ENCODE measurements at places on chromosomes 1 and 21. TPM values are rescaled to one million over a fixed set of nuclear protein-coding genes. Genes with fewer than 3 reads are reported as not detected.
A peak's percentile ranks its signal among the peaks of the same experiment; 100 is the strongest.

GRCh38 chr1:157073944-157074685 is 25.5 kb downstream of the ETV3L start:
- peak; percentile 77 for DNase-seq

AK5 gene
- not detected for total RNA-seq

KAZN gene
- total RNA-seq: 11.5 TPM

CIART gene
- 7.5 TPM for total RNA-seq

GRCh38 chr21:38850277-38850951 is 44.7 kb downstream of the ETS2 start:
- no peak for DNase-seq

SERINC2 gene
- total RNA-seq: 44.0 TPM

- DNase-seq: no peak
Measured at GRCh38 chr1:212749821-212750535, 41.6 kb downstream of the NSL1 start.

DNA sequence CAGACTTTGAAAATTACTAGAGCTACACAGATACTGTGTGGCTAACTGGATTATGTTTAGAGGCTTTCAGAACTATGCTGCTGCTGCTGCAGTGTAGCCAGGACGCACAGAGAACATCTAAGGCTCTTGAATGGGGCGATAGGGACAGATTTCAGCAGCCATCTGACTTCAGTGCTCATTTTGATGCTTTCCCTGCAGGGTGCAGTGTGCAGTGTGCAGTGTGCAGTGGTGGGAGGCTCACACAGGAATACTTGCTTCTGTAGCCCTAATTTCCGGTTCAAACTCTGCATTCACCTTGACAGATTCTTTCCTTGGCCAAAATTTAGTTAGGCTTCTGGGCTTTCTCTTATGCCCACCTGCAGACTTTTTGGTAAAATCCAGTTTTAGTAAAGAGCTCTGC is 7.7 kb downstream of the METTL18 start:
- DNase-seq: no peak

GRCh38 chr1:232477728-232478127 is 152.2 kb downstream of the SIPA1L2 start:
- DNase-seq: no peak

- no peak for DNase-seq
Measured at GRCh38 chr1:210397252-210397651, 68.5 kb downstream of the HHAT start.

- no peak for DNase-seq
Measured at GRCh38 chr1:116686723-116687352, 19.3 kb upstream of the IGSF3 start.

DNA sequence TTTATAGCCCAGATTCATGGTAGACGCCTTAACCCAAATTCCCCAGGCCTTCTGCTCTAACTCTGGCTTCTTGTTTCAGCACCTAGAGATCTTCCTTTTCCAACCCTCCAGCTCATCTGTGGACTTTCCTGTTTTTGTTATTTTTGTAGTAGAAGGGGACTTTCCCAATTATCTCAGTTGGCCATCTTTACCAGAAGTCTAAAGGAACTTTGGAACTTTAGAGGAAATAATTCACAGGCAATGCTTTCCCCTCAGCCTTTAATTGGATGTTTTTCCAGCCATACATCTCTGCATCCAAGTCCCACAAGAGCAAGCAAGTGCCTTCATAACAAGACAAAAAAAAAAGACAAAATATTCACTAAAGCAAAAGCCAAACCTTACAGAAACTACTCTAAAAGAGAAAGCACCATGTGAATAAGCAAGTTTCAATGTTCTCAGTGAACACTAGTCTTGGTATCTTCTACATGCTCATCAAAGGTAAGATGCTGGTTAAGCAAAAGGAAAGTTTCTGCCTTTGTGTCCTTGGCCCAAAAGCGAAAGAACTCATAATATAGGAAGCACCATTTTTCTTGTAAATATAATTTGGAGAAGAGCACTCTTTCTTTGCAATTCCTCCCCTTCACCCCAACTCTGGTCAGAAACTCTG is 377.3 kb downstream of the SETD4 start:
- DNase-seq: no peak

- DNase-seq: no peak
Measured at GRCh38 chr1:44047131-44047530, 15.9 kb upstream of the SLC6A9 start.

DNA sequence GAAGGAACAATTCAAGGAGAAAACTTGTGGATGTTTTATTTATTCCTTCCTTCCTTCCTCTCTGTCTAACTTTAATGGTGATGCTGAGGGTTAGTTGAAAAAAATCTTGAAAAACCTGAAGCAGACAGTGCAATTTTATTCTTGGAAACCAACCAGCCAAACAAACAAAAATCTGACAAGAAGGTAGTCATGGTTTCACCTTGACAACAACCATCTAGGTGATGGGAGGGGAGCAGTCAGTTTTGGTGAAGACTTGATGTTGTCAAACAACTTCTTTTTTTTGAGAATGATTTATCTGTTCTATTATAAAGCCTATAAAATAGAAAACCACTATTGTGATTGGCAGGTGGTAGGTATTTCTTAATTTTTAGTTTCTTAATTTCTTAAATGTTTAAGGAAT is 92.4 kb upstream of the GPR88 start:
- no peak for DNase-seq

GRCh38 chr1:55359611-55360010 is 144.4 kb upstream of the USP24 start:
- DNase-seq: no peak

DNA sequence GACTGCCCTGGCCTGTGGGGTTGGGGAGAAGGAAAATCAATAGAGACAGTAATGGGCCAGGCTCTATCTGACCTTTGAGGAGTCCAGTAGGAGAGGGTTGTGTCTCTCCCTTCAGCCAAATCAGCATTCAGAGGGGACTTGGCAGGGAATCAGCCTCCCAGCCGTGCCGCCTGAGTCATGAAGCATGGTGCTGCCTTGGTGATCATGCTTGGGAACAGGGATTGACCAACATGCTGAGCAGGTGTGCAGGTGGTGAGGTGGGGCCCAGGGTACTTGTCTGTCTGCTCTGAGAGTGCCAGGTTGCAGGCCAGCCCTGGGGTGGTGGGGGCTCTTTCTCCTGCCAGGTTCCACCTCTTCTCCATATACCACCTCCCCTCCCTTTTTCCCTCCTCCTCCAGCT is 58.9 kb upstream of the TLR5 start:
- no peak for DNase-seq

DNA sequence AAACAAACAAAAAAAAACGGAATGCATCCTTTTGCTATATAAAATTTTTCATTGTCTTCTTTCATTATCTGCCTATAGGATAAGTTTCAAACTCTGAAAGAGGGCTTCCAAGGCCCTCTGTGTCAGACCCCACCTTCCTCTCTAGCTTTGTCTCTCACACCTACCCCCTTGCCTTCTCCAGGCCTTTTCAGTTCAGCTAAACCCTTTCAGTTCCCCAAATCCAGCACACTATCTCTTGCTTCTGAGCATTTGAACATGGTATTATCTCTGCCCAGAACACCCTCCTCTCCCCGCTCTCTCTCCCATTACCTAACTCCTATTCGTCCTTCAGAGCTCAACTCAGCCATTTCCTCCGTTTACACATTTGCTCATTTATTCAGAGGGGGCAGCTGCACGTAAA is 35.7 kb downstream of the C1orf216 start:
- DNase-seq: no peak

- peak; percentile 44 for DNase-seq
Measured at GRCh38 chr1:161511756-161512060, 6.5 kb downstream of the FCGR2A start.

GRCh38 chr1:44640200-44640853 is 34.0 kb downstream of the TMEM53 start:
- no peak for DNase-seq

GRCh38 chr1:84985365-84985764 is 11.5 kb downstream of the MCOLN2 start:
- DNase-seq: no peak

DNA sequence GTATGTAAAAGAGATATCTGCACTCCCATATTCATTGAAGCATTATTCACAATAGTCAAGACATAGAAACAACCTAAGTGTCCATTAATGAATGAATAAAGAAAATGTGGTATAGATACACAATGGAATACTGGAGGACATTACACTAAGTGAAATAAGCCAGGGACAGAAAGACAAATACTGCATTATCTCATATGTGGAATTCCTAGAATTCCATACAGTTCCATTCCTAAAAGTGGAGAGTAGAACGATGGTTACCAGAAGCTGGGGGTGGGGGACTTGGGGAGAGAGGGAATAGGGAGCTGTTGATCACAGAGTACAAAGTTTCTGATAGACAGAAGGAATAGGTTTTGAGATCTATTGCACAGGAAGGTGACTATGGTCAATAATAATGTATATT is 7.4 kb downstream of the TMED5 start:
- DNase-seq: no peak
